ENCODE measurements at places on chromosomes 7 and 10.

- DNase-seq = no peak
These were observed 115.1 kb downstream of the PRKCQ start for GRCh38 chr10:6464862-6465430.

DNA sequence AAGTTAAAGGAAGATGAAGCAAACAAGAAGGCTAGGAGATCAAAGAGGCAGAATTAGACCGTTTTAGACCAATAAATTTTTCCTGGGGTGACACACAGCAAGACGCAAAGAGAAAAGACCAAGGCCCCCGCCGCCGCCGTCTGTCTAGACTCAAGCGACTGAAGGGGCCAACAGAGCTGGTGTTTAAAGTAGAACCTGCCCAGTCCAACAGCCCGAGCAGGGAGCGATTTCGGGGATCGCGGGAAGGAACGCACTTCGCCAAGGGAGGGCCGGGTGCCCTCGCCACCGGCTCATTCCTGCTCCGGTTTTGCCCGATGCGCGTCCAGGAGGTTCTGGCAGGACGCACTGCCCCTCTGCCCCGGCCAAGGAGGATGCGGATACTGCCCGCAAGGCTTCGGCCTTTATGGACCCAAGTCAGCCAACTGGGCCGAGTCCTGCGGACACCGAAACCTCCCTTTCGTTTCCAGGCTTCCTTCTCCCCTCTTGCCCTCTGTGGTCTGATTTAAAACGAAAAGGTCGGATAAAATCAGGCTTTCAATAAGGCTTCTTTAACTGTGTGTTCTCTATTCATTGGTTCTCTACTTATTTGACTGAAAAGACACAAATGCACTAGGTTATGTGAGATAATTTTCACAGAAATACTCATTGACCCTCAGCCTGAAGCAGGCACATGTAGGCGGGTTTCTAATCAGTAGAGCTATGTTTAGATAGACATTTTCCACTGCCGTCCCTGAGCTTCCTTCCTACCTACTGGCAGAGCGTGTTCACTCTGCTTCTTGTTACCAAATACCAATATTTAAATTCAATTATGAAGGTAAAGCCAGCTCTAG lies 2.2 kb upstream of the HOXA7 start:
- DNase-seq = no peak

GRCh38 chr7:101717628-101718357 lies 88.7 kb upstream of the MYL10 start:
- DNase-seq = no peak

DNA sequence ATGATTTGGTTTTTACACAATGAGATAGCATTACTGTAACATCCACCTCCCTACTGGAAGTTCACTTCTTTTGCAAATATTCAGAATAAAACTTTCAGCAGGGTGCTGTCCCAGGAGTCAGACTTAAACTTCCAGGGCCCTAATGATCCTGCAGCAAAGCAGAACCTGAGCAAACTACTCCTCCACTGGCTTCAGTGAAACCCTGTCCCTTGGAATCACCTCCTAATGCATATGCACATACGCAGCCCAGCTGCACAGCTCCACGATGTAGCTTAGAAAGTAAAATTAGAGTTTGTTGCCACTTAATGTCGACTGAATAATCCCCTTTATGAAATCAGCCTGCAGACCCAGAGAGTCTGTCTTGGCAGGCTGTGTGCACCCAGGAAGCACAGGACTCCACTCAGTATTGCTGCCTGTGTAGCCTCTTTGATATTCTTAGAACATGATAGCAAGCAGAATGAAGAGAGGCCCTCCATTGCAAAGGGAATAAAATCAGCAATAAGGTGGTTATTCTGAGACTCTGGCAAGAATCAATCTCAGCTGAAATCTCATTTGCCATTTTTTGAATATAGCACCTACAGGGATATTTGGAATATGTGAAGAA lies 1.6 kb downstream of the NPSR1 start:
- DNase-seq = no peak

- no peak for DNase-seq
These were observed 17.6 kb downstream of the NUDCD3 start for GRCh38 chr7:44472843-44473242.

DNA sequence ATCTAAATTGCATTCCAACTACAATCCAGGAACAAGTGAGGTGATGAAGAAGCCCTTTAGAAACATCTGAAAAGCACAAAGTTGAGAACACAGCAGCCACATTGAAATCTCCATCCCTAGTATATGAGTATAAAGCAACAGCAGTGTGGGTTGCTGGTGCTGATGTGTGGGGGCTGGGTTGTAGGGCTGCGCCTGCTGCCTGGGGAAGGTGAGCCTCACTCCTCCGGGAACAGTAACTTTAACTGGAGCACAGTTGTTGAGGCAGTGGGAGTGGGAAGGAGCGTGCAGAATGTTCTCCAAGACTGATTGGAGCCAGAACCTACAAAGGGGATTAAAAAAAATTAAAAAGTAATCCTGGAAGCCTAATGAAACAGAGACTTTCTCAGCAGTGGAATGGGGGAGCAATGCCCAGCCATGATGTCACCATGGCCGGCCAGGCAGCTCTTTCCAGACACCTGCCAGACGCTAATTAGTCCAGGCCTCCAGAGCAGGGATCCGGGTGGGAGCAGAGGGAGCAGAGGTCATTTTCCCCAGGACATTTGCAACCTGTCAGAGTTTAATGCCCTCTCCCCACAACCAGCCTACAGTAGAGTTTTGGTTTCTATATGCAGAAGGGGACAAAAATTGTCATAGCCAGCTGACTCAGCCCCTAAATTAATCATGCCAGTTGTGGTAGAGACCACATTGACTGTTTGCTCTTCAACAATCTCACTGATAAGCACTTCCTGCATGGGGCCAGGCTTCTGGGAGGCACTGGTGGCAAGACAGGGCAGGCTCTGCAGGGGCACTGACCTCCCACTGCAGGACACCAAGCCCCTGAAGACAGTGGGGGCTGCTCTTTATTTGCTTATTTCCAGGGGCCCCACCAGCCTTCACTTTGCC lies 133.0 kb upstream of the ZNF32 start:
- DNase-seq = no peak

- DNase-seq = no peak
These were observed 499.3 kb upstream of the FOXK1 start for GRCh38 chr7:4182605-4183300.

GRCh38 chr10:819326-819725 lies 112.2 kb downstream of the LARP4B start:
- DNase-seq = no peak

- DNase-seq = no peak
These were observed 27.8 kb downstream of the DCLRE1C start for GRCh38 chr10:14926061-14926470.

DNA sequence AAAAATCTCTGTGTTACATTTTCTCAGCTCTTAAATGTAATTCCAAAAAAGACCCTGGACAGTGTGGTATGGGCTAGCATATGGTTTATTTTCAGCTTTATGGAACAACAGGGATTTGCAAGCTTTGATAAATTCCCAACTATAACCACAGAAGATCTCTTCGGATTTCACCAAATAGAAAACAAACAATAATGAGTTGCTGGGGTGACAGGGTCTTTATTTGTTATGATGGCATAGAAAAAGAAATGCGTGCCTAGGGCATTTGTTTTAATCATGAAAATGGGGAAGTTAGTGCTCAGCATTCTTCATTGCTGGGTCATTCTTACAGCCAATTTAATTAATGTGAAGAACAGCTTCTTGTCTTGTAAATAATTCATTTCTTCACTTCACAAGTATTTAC lies 139.0 kb downstream of the LRRN3 start:
- no peak for DNase-seq

GRCh38 chr10:58448121-58448935 lies 63.1 kb downstream of the TFAM start:
- no peak for DNase-seq

DNA sequence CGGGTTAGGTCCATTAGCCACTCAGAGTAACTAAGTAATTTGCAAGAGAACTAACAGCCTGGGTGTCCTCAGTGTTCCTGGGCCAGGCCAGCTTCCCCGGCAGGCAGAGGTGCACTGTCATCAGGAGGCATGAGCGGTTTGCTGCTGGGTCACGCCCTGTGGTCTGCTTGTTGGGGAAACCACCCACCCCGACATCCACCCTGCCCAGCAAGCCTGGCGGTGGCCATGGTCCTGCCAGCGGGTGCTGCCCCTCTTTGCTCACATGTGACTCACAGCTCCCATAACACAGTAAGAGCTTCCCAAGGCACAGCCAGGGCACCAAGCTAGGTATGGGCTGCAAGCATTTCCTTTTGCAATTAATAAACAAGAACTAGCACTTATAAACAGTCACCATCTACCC lies 75.9 kb downstream of the RGS10 start:
- DNase-seq = no peak

GRCh38 chr10:80447436-80448190 lies 6.5 kb upstream of the TSPAN14 start:
- no peak for DNase-seq

DNA sequence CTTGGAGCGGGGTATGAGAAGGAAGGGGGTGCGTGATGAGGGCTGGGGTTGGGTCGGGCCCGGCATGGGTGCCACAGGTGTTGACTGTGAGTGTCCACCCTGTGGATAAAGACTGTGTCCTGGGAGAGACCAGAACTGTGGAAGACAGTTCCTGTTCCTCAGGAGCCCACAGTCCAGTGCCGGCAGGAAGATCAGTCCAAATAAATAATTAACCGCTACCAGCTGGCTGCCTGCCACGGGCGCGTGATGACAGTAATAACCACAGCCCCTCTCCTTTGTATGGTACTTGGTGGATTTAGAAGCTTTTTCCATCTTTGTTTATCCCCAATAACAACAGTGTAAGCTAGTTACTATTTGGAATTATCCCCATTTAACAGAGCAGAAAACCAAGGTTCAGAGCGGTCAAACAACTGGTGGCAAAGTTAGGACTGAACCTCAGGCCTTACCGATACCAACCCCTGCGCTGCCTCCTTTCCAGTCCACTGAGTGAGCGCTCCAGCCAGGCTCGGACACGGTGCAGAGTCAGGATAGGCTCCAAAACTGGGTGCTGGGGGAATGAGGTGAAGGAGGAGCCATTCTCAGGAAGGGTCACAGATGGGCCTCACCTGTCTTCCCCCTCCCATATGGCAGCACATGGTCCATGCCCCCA lies 5.1 kb downstream of the ZMIZ1 start:
- DNase-seq = peak; percentile 27

DNA sequence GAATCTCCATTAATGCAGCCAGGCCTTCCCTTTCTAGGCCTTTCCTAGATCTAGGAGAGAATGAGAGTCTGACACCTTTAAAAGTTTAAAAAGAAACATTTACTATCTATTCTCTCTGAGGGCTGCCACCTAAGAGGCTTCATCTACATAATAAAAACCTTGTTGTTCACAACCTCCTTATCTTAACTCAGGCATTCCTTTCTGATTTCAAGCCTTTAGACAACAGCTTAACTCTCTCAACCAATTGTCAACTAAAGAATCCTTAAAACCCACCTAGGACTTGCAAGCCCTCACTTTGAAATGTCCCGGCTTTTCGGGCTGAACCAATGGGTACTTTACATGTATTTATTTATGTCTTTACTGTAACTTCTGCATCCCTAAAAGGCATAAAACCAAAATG lies 64.3 kb upstream of the RET start:
- no peak for DNase-seq

DNA sequence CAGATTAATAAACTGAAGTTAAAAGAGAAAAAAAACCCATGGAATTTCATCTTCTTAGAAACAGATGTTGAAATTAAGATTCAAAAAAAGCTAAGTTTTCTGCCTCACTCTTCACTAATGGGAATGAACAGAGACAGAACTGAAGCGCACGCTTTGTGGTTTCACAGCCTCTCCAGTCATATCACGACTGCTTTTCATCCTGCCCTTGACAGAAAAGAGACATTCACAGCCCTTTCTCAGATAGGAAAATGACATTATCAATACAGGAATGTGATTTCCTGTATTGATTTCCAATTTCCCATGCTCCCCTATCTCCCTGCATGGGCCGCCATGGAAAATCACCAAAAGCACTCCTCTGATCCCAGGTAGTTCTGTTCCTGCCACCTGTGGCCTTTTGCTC lies 108.2 kb downstream of the PFKFB3 start:
- DNase-seq = no peak

DNA sequence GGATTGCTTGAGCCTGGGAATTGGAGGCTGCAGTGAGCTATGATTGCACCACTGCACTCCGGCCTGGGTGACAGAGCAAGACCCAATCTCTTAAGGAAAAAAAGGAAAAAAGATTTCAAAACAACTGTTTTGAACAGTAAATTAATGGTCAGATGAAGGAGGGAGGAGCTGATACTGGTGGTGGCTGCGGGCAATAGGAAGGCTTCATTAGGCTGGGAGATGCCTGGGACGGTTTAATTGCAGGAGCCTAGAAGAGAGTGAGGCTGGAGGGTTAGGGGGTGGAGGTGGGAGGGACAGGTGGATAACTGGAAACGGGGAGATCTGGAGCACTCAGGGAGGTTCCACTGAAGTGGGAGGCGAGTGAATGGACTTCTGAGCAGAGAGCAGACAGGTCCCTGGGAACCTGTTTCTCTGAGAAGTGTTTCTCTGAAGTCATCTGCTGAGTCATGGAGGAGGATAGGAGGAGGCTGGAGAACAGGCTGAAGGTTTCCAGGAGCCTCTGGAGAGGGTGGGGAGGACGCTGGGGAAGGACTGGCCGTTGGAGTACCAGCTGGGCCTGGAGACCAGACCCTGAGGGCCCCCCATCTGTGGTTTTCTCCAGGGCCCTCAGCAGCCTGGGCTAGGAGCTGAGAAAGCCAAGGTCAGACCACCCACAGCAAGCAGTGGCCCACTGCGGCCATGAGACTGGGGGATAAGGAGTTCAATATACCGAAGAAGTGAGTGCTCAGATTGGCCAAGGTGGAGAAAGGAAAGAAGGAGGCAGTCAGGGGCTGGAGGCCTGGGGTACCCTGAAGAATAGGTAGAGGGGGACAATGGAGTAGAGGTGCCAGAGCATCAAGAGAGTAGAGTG lies 14.4 kb upstream of the YWHAG start:
- no peak for DNase-seq

DNA sequence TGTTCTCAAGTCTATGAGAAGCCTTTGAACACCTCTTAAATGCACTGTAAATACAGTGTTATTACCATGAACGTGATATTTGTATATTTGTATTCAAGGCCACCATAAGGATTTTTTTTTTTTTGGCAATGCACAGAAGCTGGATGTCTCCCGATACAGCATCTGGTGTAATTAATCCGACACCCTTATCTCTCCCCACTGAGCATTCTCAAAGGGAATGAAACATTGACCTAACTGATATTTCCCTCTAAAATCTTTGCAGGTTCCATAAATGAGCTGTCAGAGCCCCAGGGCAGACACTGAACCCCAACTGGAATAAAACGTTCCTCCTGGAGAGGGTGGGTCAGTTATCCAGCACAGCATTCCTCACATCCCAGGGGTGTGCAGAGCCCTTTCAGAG lies 316.6 kb downstream of the PAXIP1 start:
- DNase-seq = no peak

DNA sequence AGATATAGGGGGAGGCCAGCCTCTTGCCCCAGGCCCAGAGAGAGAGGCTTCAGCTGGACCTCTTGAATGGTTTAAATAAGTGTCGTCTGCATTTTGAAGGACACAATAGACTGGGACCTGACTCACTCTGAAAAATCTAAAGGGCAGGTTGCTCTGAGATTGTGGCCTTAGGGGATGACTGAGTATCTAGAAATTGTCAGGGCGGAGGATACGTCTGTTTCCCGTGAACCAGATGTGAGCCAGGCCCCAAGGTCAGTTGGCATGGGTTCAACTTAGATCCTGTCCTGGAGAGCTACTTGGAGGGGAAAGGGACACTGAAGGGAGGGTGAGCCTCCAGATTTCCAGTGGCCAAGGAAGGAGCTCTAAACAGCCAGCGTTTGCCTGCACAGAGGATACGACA lies 110.2 kb downstream of the CHN2 start:
- no peak for DNase-seq
